ENCODE measurements at places on chromosomes 16 and 17. TPM values are rescaled to one million over a fixed set of nuclear protein-coding genes. Genes with fewer than 3 reads are reported as not detected.

SPN gene
- total RNA-seq, result not detected

KRTAP4-9 gene
- not detected for total RNA-seq

PRR11 gene
- 20.7 TPM for total RNA-seq

CRYBA1 gene
- 0.15 TPM for total RNA-seq

CYBA gene
- total RNA-seq, result 327 TPM

CHST4 gene
- total RNA-seq, result not detected

HSD17B1 gene
- 1.8 TPM for total RNA-seq

MYLK3 gene
- total RNA-seq, result 0.15 TPM

SCNN1B gene
- total RNA-seq, result not detected

ATP2C2 gene
- total RNA-seq, result not detected

ACSM3 gene
- total RNA-seq, result 0.29 TPM
